ENCODE measurements at places on chromosomes 4 and X.
A peak's percentile ranks its signal among the peaks of the same experiment; 100 is the strongest.

GRCh38 chrX:54640736-54641135 lies 110.7 kb downstream of the GNL3L start:
- no peak for DNase-seq

- DNase-seq: no peak
Observed at GRCh38 chr4:4714331-4714730, 145.1 kb upstream of the MSX1 start.

- peak; percentile 59 for DNase-seq
Observed at GRCh38 chr4:36385951-36386571, 104.6 kb downstream of the DTHD1 start.

- no peak for DNase-seq
Observed at GRCh38 chr4:140704392-140704960, 51.7 kb downstream of the TBC1D9 start.

DNA sequence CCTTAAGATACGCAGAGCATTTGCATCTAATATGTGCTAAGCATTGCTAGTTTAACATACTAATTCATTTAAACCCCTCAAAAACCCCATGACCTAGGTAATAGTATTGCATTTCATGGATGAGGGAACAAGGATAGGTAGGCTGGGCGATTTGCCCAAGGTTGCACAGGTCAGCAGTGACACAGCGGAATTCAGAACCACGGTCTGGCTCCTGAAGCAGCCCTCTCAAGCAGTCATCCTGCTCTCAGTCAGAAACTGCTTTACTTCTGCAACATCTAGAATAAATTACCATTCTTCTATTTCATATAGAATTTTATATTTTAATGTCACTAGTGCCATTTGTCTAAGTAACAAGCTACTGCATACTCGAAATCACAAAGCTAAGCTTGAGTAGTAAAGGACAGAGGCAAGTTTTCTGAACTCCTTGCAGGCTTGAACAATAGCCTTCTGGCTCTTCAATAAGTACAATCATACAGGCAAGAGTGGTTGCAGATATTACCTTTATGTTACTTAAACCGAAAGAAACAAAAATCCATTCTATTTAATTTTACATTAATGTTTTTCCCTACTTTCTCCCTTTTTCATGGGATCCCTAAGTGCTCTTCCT lies 555 bp upstream of the SPP1 start:
- DNase-seq: no peak

GRCh38 chr4:168712316-168712890 lies 215.6 kb downstream of the PALLD start:
- no peak for DNase-seq

DNA sequence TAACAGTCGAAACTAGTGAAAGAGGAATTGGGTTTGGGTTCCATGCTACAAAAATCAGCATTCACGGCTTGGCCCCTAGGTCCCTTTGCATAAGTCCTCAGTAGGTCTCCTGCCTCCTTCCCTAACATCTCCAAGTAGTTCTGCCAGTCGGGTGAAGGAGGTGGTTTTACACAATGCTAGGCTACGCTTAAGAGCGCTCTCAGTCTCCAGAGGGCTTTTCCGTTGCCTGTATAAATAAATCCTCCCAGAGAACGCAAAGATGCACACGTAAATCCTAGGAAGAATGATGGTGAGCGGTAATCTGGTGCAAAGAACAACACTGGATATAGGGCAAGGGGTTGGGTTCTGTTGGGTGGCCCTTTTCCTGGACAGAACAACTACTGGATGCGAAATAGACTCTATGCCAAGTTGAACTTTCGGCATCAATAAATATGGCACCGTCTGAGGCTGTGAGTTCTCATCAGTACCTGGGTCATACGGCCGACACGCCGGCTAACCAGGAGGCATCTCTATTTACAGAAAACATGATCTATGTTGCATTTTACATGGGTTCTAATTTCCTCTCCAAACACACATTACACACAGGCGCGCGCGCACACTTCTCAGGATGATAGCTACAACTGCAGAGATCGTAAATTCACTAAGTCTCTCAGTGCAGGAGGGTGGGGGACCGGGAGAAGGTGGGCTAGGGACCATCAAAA lies 1.3 kb downstream of the CAMK2D start:
- DNase-seq: peak; percentile 50

GRCh38 chr4:158229768-158230167 lies 19.5 kb downstream of the TMEM144 start:
- no peak for DNase-seq

GRCh38 chrX:43655151-43656004 lies 721 bp upstream of the MAOA start:
- DNase-seq: peak; percentile 20

GRCh38 chr4:55466001-55466400 lies 70.2 kb downstream of the TMEM165 start:
- no peak for DNase-seq

GRCh38 chr4:138178566-138178965 lies 63.6 kb downstream of the SLC7A11 start:
- DNase-seq: no peak

- no peak for DNase-seq
Observed at GRCh38 chr4:102988429-102989020, 31.0 kb downstream of the SLC9B1 start.

DNA sequence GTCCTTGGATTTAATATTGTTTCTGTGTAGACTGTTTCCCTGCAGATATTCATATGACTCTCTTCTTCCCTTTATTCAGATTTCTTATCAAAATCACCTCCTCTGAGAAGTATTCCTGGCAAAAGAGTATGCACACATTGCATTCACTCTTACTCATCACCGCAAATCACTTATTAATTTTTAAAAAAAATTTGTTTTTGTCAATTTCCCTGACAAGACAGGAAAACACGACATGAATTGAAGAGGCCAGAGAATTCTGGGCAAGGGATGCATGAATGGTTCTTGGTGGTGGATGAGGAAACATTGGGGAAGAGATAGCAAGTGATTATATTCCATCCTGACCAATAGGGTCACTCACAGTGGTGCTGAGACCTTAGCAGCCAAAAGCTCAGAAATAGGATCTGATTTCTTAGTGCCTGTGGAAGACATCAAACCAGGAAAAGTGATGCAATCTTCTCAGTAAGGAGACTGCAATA lies 522.5 kb upstream of the AGA start:
- no peak for DNase-seq

- no peak for DNase-seq
Observed at GRCh38 chr4:10111067-10111801, 5.4 kb downstream of the WDR1 start.

DNA sequence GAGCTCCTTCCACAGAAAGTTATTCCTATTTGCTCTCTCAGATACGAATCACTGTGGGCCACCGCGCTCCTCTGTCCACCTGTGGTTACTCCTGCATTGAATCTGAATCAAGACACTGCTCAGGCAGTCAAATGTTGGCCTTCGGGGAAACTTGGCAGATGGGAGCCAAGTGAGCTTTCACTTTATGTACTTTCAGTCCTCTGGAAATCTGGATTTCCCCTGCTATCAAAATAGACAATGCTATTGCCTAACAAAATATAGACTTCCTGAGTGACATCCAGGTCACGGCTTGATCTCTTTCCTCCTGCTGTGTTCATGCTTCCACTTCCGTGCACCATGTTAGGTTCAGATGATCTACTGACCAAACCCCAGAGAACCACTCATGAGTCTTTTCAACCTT lies 43.8 kb downstream of the FHL1 start:
- no peak for DNase-seq

GRCh38 chr4:99215521-99215920 lies 3.5 kb downstream of the ADH6 start:
- no peak for DNase-seq

DNA sequence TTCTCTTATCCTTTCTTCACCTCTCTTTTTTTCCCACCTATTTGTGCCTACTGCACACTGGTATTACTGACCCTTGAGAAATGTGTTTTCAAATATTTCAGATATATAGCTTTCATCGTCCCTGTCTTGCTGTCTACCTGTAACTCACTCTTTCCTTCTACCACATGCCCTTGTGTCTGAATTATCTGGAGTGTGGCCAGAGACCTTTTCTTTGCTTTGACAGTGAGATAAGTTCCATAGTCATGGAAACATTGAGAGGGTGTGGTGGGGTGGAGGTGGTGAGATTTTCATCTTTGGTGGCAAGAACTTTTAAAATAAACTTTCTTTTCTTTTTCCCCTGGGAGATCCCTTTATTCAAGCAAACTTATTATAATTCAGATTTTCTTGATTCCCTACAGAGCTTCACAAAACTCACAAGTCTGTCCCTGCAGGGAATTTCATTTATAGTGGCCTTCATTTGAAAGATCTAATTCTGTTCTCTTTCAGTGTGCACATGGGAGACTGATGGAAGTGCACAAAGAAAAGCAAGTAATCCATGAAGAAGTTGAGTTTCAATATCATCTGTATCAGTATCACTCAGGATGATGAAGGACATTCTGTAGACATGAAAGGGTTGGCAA lies 95.7 kb downstream of the SH2D1A start:
- DNase-seq: no peak

- no peak for DNase-seq
Observed at GRCh38 chrX:115957862-115958490, 212.6 kb upstream of the AGTR2 start.

- no peak for DNase-seq
Observed at GRCh38 chr4:91032725-91033445, 905.7 kb downstream of the CCSER1 start.

GRCh38 chrX:16018291-16018690 lies 105.1 kb upstream of the GRPR start:
- DNase-seq: no peak

GRCh38 chrX:141642979-141643378 lies 53.5 kb downstream of the SPANXA2 start:
- DNase-seq: no peak

GRCh38 chrX:78946178-78946931 lies 1.2 kb downstream of the P2RY10 start:
- DNase-seq: no peak

- no peak for DNase-seq
Observed at GRCh38 chrX:120522820-120523219, 37.9 kb downstream of the CUL4B start.

GRCh38 chr4:100422894-100423293 lies 94.9 kb downstream of the EMCN start:
- DNase-seq: no peak

GRCh38 chrX:37714479-37714878 lies 28.9 kb downstream of the XK start:
- no peak for DNase-seq

- DNase-seq: peak; percentile 95
Observed at GRCh38 chrX:48003758-48004457, at the start of gene ZNF182. Gene ZNF182, minus strand, starts transcription at chrX:48003989. Its CDS starts 1,380 bp downstream, at chrX:48002609.

DNA sequence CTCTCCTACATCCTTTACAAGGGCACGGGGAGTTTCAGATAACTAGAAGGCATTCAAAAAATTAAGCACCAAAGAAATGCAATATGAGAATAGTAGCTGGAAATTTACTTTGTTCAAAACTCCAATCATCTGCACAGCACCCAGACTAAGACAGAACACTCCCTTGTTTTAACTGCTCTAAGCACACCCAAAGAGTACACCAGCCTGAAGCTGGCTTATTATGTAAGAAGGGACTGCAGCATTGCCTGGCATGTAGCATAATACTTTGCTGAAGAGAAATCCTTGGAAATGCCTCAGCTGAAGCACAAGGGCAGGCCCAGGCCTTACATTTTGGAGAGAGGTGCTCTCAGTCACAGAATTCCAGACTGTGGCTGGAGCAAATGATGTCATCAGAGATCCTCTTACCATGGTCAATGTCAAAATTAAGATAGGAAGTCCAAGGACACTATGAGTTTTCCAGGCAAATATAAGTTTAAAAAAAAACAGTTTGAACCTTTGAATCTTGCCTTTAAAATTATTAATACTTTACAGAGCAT lies 14.8 kb downstream of the ARHGEF6 start:
- no peak for DNase-seq

GRCh38 chr4:142435599-142436235 lies 410.4 kb downstream of the INPP4B start:
- DNase-seq: no peak

Measured in CD4-positive, alpha-beta T cell treated with Interleukin-4 for 1 hour (primary cell).